RPMI8226 (cell line): ENCODE measurements at places on chromosomes 2 and 18.

DNA sequence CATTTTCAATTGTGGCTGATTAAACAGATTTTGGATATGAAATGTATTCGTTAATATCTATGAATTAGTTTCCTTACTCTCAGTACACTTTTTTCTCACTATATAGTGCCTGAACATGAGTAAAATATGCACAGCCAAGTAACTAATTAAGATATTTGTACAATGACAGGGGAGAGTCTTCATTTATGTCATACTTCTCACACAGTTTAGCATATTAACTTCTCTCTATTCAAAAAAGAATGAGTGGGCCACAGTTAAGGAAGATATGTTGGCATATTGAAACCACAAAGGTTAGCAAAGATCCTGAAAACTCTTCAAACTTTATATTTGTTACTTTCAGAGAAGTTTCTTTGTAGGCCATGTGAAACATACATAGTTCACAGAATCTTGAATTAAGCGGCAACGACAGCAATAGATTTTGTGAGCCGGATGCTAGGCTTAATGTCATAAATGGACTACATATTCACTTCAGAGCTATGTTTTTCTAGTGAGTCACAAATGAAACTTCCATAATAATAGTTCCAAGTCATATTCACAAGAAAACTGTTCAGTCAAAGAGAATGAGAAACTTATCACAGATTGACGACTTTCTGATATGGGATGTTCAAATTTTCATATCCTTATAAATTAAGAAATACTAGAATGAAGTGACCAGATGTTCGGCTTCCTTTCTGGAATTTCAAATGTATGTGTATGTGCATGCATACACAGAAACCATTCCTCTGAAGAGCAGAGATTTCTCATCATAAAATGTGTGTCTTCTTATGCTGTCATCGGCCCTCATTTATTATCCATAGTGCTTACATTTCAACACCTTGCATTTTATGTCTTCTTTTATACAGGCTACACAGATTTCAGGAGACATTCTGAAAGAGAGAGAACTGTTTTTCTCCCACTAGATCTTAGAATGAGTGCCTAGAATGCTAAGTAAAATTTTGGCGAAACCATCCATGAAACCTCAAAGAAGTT, 584.0 kb downstream of the SATB2 start:
- DNase-seq, result no peak

GRCh38 chr2:80014637-80015036, 289.9 kb downstream of the LRRTM1 start:
- DNase-seq, result no peak

DNA sequence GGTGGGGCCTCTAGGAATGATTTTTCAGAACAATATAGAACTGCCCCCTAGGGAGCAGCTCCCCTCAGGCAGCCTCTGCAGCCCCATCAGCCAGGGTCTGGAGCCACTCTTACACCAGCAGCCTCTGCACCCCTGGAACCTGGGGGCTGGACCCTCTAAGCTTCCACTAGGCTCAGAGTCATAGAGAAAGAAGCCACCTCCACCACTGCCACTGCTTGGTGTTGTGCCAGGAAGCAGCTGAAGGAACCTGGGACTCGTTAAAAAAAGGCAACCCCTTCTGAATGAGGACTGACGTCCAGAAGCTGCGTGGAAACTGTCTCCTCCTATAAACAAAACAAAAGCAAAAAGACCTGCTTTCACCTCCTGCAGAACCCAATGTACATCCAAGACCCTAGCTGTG, 98.1 kb upstream of the HS6ST1 start:
- peak; percentile 20 for DNase-seq

DNA sequence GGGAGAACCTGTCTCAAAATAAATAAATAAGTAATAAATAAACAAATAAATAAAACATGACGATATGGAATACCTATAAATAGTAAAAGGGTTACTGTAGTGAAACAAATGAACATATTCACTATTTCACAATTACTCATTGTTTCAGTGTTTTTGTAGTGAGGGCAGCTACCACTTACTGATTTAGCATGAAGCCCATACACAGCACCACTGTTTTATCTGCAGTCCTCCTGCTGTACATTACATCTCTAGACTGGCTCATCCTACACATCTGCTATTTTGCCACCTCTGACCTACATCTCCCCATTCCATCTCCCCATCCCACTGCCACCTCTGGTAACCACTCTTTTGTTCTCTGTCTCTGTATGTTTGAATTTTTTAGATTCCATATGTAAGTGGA, 332.7 kb upstream of the SMIM21 start:
- DNase-seq, result no peak

DNA sequence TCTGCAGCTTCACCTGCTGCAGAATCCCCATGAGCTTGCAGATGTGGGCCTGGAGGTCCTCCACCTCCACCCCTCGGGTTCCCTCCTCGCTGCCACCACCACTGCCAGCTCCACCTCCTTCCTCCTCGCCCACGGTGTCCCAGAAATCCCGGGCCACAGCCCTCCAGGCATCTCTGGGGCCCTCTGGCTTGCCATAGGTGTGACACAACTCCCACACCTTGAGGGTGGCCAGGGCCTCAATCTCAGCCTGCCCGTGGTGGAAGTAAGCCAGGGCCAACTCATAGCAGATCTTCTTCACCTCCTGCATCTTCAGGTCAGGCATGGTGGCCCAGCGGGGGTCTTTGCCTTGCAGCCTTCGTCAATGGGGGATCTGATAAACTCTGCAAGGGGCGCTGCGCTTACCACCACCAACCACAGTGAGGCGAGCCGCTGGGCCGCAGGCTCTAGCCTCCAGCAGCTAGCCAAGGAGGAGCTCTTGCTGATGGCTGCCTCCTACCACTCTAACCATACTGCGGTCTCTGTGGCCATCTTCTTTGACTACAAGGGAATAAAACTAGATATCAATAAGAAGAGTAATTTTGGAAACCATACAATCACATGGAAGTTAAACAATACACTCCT, 36.1 kb upstream of the ANKRD62 start:
- DNase-seq, result no peak

- DNase-seq, result peak; percentile 43
These were observed 4.8 kb downstream of the TNFRSF11A start for GRCh38 chr18:62329691-62330454.

DNA sequence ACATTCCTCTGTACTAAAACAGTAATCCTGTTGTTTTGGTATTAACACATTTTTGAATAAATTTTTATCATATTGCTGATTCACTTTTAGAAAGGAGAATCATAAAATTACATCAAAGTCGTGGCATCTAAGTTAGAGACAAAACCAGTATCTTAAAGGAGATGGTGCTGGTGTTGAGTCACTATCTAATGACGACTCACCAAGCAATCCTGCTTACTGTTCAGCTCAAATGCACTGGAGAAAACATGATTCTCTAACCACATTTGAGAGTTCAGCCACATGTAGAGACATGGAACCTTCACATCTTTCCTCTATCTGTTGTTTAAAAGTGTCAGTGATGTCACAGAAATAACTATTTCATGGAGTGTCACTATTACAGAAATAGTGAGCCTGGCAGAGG, 473.8 kb downstream of the TGIF1 start:
- no peak for DNase-seq

DNA sequence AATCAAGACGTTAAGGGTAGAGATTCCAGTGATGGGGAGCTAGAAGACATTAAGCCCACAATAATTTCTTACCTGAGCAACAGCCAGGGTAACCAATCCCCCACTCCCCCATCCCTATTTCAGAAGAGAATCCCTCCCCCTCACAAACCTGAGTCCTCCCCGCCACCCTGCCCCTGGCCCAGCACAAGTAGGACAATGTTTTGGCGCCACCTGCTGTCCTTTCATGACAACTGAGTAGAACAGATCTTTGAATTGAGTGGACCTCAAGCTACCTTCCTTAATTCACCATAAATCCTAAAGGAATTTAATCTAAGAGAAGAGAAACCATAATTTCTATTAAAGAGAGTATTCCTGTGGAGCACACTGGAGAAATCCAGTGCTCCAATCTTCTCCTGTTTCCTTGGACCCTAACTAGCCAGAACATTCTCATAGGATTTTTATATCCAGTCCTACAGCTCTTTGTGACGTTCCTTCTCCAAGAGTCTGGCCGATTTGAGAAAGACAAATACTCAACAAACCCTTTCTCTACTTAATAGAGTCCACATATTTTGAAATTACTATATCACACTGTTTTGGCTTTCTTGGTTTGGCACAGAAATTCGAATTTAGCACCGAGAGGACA, 41.1 kb downstream of the NHEJ1 start:
- DNase-seq, result peak; percentile 53

- DNase-seq, result no peak
These were observed 1.2 kb downstream of the ME2 start for GRCh38 chr18:50880119-50880465.

DNA sequence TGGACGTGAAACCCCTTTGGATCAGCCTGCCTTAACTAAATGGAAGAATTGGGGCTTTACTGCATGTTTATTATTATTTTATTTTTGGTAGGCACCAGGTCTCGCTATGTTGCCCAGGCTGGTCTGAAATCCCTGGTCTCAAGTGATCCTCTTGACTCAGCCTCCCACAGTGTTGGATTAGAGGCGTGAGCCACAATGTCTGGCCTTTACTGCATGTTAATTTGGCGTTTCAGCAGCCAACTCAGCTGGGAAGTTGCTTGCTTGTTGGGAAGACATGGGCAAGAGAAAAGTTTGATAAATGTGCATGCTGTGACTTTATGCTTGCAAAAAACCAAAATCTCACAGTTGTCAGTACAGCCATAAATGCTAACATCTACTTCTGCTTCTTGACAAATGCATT, 105.1 kb downstream of the FMNL2 start:
- no peak for DNase-seq

DNA sequence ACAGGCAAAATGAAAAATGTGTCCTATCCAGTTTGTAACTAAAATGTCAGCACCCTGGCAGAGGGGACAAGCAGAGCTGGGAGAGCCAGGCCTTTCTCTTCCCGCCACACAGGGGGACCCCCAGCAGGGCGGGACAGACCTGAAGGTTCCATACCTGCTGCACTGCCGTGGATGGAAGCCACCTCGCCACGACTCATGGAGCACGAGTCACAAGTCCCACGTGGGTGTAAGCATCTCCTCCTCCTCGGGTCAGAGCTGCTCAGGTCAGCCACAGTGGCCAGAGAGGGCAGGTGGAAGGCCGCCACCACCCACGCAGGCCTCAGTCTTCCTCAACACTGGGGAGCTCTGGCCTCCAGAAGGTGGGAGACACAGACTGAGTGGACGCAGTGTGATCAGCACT, 21.0 kb downstream of the C1QL2 start:
- DNase-seq, result no peak

DNA sequence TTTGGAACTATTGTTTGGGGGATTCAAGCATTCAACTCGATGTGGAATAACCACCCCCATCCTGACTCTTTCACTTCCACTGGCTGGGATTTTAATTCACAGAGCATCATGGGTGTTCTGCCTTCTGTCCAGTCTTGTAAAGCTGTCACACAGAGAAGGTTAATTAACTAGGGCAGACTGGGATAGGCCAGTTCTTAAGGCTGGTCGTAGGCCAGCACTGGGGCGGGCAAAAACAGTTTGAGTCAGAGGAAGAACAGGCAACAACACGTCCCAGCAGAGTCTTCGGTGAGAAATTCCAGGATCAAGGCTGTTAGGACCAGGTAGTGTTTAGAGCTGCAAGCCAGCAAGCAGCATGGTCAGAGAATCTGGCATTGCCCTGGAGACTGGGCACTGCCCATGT, 4.0 kb upstream of the RNF152 start:
- DNase-seq, result no peak
